ENCODE measurements at places on chromosomes 3 and 15.

GRCh38 chr3:44340058-44340395, 1.5 kb downstream of the TCAIM start:
- DNase-seq, result no peak

DNA sequence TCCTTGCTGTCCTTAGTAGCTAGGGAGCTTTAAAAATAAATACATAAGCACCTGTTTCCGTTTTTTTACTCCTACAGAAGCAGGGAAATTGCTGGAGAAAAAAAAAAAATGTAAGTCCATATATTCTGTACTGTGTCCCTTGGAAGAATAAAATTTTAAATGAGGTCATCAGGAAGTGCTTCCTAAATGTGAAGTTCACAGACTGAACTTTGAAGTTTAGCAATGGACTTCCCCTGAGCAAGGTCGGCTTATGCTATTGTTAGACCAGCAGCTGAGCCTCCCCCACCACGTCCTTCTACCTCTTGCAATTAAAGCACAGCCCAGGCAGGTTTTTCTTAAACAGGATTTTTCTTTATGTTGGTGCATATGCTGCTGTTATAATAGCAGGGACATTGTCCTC, 26.3 kb downstream of the LIPC start:
- no peak for DNase-seq

GRCh38 chr15:36951731-36952247, 148.6 kb downstream of the MEIS2 start:
- no peak for DNase-seq

DNA sequence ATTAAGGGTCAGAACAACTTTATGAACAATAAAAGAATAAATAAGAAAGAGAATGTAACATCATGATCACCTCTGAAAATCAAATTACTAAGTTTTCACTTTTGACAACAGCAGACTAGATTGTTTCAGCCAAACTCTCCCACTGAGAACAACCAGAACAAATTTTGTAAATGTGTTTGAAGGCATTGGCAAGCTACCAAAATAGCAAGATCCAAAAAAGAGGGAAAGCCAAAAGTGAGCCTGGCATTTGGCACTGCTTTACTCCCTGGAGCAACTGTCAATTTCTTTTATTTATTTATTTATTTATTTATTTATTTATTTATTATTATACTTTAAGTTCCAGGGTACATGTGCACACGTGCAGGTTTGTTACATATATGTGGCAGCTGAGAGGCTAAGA, 67.2 kb downstream of the CFAP44 start:
- no peak for DNase-seq

GRCh38 chr15:78000091-78000926, 77.2 kb downstream of the TBC1D2B start:
- peak; percentile 60 for DNase-seq

DNA sequence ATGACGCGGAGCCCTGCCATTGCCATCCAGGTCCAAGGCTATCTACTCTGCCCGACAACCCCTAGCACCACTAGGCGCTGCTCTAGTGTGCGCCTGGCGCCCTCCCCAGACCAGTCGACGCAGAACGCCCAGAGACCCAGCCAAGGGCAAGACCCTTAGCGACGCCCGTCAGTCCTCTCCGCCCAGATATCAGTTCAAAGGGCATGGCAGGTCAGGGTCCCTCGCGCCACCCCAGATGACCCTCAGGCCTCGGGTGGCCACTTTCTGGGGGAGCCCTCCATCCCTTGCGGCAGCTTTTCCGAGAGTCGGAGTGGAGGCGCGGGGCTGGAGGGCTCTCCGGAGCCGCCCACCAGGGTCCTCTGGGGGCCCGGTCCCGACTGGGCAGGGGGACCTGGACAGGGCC, 371 bp upstream of the CLSTN2 start:
- DNase-seq, result no peak

GRCh38 chr15:77167406-77167805, 96.5 kb upstream of the TSPAN3 start:
- DNase-seq, result no peak

GRCh38 chr3:52493232-52494017, 1.7 kb upstream of the STAB1 start:
- DNase-seq, result no peak

DNA sequence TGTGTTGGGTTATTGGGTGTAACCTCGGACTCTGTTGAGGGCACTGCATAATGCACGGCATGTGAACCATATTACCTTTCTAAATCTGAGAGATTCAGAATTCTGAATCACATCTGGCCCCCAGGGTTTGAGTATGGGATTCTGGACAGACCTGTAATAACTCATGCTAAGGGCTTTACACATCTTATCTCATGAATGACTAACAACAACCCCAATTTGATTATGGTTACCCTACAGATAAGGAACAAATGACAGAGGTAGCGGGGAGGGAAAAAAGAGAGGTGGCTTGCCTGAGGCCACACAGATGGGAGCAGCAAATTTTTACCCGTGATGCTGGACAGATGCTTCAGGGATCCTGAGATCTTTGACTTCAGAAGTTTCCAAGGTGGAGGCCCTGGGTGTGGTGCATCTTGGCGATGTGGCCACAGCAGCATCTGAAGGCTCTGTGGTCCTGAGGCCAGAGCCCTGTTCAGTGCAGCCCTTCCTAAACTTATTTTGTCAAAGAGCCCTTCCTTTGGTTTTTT, 43.8 kb downstream of the POMGNT2 start:
- no peak for DNase-seq

GRCh38 chr15:72178976-72179585, 18.5 kb downstream of the GRAMD2A start:
- DNase-seq, result no peak

DNA sequence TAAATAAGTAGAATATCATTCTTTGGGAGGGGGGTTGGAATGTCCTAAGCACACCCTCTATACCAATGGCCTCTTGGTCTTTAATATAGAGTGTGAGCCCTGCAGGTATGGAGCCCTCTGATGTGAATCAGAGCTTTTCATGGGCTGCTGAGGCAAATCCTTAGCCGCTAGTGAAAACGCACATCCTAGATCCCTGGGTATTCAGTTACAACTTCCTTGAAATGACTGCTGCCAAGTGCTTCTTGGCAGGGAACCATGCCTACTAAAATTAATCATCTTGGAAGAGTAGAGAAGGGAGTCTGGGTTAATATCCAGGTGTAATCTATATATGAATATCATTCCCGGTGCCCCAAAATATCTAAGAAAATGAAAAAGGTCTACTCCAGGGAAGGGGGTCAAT, 109.1 kb downstream of the POLQ start:
- no peak for DNase-seq

- DNase-seq, result no peak
Measured at GRCh38 chr15:79549196-79549595, 117.1 kb downstream of the MINAR1 start.

- no peak for DNase-seq
Measured at GRCh38 chr3:1197051-1197450, 104.2 kb downstream of the CNTN6 start.

DNA sequence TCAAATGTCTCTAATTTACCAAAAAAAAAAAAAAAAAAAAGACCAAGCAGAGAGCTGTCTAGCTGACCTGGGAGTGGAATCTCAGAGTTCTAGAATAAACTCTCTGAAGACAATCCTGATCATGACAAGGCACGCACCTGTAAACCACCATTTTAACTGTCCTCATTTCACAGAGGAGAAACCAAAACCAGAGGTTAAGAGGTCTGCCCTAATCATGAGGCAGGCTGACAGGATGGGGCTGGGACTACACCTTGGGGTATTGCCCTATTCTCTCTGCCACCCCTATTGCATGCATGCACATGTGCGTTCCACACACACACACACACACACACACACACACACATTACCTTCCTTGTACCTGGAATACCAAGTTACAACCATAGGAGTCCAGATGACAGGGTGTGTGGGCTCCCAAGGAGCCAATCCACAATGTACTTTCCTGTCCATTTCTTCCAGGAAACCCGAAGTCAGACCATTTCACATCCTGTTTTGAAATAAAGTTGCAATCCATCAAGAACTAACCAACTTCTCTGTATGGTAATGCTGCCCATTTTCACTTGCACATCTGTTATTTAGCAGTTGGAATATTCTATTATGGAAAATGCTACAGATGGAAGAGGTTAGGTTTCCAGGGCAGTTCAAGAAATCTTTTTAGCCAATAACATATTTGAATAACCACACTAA, 34.6 kb downstream of the HSPBAP1 start:
- DNase-seq, result no peak

- DNase-seq, result peak; percentile 71
Measured at GRCh38 chr3:58008141-58009025, at the start of gene FLNB. Gene FLNB (plus strand): TSS chr3:58008422. CDS start chr3:58008565, 143 bp downstream.

DNA sequence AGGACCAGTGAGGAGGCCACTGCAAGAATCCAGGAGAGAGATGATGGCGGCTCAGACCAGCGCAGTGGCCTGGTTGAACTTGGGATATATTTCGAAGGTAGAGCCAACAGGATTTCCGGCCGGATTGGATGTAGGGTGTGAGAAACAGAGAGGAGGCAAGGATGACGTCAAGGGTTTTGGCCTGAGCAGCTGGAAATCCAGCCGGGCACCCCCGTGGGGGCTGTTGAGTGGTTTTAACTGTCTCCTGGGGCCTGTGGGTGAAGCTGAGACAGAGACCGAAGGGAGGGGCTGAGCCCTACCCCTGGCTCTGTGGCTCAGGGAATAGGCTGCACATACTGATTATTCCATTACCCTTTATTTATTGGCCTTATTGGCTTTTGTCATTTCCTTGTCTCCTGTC, 45.7 kb downstream of the EXOG start:
- no peak for DNase-seq

- no peak for DNase-seq
Measured at GRCh38 chr15:98609144-98609852, 39.0 kb upstream of the IGF1R start.

GRCh38 chr3:32313723-32314473, 75.4 kb downstream of the CMTM8 start:
- DNase-seq, result no peak

DNA sequence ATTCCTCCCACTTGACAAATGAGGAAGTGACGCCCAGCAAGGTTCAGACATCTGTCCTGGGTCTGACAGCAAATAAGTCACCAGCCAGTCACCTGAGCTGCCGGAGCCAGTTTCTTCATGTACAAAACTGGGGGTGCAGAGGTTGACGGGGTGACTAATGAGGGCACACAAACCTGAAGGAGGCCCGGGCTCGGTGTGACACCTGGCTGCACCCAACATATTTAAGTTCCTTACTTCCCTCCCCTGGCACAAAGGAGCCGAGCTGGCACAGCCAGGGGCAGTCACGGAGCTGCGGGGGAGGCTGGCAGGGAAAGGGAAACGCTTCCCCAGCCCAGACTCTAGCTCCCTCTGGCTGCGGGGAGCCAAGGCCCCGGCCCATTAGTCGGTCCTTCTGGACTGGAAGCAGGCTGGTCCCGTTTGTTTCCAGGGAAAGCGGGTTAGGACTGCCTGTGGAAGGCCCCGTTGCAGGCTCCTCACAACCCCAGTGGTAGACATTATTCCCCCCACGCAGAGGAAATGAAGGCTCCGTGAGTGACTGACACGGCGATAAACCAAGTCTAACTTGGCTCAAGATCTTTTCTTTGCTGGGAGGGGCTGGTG, 2.3 kb downstream of the FBXL22 start:
- peak; percentile 27 for DNase-seq

DNA sequence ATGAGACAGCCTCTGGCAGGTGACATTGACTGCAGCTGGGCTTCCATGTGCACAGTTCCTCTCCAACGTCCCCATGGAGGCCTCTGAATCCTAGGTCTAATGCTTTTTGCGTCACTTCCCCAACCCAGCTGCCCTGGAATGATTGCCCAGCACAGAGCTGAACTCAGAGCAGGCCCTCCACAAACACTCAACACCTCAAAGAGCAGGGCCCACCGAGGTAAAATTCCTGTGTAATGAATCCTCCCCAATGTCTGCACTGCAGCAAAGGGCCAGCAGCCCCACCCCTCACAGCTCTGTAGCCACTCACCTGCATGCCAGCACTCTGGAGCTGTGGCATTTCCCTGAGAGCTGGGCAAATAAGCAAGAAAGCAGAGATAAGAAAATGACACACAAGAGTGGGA, 42.6 kb upstream of the DUSP7 start:
- no peak for DNase-seq

- no peak for DNase-seq
Measured at GRCh38 chr3:140031170-140031569, 96.2 kb downstream of the CLSTN2 start.

DNA sequence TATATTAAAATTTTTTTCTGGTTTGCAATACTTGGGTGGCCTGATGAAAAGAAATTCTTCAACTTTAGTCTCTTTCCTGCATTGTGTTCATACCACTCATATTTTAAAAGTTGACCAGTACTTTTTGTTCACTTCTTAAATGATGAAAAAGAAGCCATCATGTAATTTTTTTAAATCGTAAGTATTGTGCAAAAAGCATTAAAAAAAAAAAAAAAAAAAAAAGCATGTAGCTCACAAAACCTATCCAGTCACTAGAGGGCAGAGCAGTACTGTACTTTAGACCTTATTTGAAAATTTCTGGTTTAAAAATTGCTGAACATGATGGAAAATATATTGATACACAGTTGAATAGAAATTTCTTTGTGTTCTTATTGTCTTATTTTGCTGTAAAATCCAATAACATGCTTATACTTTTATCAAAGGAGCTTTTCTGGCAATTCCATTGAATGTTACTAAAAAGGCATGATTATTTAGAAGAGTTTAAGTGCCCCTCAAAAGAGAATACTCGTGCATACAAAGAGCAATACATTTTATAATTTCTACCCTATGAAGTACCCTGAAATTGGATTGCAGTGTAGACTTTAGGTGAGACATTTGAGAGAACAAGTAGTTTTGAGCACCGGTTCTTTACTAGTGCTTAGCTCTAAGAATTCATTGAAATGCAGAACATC, 137.7 kb downstream of the BBX start:
- DNase-seq, result no peak

DNA sequence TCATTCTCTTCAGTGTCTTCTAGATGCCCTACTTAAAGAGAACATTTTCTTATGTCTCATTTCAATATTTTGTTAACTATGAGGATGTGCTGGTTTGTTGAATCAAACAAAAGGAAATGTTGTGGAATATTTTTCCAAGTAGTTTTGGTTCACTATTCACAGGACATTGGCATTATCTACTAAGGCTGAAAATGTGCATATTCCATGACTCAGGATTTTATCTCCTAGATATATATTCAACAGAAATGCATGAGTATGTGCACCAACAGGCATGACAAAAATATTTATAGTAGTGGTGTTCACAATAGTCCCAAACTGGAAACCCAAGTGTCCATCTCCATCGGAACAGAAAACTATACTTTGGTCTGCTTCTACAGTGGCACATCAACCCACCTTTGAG, 16.7 kb upstream of the NR1I2 start:
- DNase-seq, result no peak

- no peak for DNase-seq
Measured at GRCh38 chr3:23203708-23204330, 692 bp downstream of the UBE2E2 start.

DNA sequence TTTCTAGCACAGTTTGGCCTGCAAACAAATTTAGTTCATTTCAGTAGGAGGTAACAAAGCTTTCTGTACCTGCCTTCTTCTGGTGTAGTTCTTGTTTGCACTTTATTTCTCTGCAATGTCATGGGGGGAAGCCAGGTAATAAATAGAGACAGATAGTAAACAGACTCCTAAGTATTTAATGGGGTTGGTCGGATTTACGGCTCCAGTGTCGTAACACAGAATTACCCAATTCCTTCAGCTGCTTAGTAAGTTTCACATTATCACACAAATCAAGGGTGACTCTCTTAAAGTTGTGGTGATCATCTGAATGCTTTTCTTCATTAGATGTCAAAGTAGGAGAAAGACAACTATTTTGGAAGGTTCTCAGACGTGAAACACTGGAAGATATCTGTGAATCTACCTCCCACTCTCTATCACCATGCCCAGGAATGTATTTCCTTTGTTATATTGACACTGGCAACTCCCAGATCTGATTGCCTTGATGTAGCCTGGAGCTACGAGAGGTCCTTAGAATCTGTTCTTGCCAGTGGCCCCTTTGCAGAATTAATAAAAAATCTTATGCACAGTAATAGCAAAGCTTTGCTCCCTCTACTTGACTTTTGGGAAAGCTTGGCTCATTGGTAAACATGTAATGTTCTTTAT, 25.0 kb upstream of the TMC3 start:
- no peak for DNase-seq

All from stimulated activated CD4-positive, alpha-beta T cell treated with anti-CD3 and anti-CD28 coated beads, Interleukin-12 subunit alpha, Interleukin-12 subunit beta, amount 100 ng/mL, for 24 hours (primary cell).